ENCODE measurements at places on chromosomes 5 and 9.

- DNase-seq: peak; percentile 28
Observed at GRCh38 chr9:2621722-2622460, at the start of gene VLDLR. TSS of gene VLDLR (plus strand) at chr9:2621787. CDS start at chr9:2622190, 403 bp downstream.

- no peak for DNase-seq
Observed at GRCh38 chr5:57028161-57028560, 76.2 kb upstream of the MIER3 start.

- no peak for DNase-seq
Observed at GRCh38 chr5:42811591-42812446, at the start of gene SELENOP. TSS of gene SELENOP (minus strand) at chr5:42811892. CDS start at chr5:42808353, 3,539 bp downstream.

DNA sequence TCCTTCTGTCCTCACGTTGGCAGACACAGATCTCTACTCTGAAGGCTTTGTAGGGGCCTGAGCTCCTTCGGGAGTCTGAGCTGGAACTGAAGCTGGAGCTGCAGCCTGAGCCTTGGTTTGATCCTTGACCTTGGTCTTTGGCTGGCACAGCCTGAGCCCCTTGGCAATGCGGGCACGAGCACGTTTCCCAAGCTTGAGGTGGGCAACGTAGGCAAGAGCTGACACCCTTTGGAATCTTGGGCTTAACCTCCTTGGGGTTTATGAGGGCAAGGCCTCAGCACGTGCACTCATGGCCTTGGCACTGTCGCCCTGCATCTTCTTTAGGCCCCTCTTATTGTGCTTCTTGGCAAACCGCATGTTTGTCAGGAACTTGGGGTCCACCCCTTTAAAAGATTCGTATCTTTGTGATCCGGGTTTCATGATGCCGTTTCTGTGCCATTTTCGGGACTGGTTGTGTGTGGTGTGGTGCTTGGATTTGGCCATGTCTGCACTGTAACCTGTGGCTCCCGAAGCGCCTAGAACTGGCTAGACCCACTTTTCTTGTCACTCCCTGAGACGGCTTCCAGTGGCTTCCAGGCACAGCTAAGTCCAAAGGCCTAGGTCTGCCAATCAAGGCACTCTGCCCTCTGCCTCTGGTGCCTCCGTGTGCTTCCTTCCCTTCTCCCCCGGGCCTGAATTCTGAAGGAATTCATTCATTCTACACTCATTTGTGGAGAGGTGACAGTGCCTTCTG is 1.4 kb downstream of the SUSD1 start:
- no peak for DNase-seq

DNA sequence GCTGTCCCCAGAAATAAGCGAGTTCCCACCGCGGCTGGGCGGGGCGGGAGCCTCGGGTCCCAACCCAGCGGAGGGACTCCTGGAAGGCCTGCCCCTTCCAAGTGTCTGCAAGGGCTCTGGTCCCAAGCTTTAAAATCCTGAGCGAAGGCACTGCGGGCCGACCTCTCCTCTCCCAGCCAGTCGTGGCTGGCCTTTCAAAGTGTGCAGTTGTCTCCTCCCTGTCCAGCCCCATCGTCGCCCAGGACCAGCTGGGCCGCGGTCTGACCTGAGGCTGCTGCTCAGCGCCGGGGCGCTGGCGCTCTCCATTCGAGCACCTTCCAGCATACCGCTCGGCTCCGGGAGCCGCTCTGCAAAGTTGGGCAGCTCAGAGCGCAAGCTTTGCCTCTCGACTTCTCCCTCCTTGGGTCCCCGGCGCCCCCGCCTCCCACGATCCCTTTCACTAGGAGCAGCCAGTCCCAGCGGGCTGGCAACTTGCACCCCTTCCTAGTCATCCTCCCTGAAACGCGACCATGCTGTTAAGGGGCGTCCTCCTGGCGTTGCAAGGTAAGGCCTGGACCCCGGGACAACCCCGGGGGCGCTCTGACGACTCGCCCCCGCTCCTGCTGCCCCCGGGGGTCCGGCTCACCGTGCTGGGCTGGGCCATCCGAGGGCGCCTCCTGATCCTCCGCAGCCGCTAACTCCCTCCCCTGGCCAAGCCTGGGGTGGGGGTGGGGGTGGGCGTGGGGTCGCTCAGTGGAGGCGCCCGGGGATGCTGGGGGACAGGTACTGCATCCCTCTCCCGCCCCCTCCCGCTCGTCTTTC is at the start of gene MAMDC2:
Gene MAMDC2, plus strand, starts transcription at position 160 of the 801 bp plus-strand sequence. Its CDS starts 350 bp downstream, at position 510.
- DNase-seq: no peak

DNA sequence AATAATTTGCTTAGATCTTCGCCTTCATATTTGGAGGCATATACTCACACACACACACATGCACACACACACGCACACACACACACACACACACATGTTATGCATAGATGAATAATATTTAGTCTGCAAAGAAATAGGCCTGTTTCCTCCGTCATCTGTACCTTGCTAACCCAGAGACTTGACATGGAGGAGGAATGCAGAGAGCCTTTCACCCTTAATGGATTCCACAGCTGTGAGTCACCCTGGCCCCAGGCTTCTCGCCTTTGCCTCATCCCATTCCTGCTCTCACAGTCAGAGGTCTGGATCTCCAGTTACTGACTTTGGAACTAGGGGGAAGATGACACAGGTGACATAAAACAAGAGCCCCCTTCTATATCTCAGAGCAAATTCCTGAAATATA is 29.7 kb downstream of the ZNF462 start:
- DNase-seq: no peak

DNA sequence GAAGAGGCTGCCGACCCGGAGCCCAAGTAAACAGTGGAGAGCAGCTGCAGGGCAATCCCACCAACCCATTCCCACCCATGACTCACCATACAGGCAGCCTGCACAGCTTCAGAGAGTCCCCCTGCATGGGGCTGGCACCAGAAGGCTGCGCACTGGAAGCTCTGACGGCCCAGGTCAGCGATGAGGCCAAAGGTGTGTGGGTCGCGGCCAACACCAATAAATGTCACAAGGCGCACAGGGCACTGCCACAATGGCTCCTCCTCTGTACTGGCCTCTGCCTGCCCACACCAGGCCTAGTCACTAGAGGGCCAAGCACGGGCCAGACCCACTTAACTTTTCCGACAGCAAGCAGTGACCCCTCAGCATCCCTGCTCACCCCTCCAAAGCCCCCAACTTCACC is 3.0 kb upstream of the SRA1 start:
- DNase-seq: no peak

DNA sequence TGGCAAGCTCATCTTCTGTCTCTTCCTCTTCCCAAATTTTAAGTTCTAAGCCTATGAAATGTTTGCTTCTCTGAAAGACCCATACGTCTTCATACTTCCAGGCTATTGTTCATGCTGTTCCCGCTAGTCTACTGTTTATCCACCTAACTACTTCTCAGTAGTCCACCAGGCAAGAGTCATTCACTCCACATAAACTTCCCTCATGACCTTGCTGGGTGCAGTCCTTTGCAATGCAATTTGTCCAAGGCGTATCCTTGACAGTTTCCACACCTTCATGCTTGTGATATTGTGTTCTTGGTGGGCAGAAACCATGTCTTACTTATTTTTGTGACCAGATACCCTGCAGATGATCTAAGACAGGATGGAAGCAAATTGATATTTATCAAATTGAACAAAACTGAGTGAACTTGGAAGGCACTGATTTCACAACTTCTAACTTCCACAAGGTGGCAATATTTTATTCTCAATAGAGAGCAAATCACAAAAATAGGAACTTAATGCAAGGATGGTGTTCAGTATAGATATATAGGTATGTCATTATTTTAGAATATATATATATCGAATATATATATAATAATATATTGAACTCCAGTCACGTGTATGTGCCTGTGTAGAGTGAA is 30.3 kb downstream of the TYRP1 start:
- no peak for DNase-seq

GRCh38 chr5:135851915-135852845 is 17.7 kb downstream of the SLC25A48 start:
- DNase-seq: no peak

DNA sequence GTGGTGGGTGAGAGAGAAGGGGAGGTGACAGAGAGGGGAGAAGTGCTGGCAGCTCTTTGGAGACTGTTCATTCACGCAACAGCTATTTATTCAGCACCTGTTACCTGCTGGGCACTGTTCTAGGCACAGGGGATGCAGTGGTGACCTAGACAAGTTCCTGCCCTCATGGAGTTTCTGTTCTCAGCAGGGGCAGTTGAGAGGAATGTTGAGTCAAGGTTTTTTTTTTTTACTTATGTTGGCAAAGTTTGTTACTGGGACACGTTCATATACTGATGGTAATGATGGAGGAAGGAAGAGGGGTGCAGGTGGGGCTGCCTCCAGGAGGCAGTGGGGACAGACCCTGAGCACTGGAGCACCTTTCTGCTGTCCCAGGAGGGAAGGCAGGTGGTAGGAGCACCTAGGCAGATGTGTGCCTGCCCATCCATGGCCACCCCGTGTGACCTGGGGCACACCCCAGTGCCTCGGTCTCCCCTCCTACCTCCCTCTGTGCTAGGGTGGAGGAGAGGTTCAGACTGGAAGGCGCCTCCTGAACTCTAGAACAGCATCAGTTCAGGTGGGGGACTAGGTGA is 49.4 kb upstream of the SLC25A51 start:
- DNase-seq: no peak

GRCh38 chr9:33436445-33436844 is 10.9 kb downstream of the AQP3 start:
- no peak for DNase-seq

DNA sequence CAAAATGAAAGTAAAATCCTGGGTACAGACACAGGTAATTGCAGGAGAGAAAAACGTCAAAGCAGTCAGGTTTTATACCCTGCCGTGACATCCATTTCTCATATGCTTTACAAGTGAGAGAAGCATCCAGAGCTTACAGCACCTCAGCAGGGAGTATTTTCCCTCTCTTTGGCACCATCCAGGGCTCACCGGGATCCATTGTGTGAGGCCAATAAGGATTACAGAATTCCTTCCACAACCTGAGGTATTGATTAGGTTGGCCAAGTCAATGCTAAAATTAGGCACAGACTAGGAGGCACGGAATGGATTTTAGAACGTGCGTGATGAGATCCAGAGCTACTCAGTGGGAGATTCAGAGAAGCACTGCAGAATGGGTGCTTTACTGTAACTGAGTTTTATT is 296.6 kb downstream of the FBXL7 start:
- DNase-seq: no peak

DNA sequence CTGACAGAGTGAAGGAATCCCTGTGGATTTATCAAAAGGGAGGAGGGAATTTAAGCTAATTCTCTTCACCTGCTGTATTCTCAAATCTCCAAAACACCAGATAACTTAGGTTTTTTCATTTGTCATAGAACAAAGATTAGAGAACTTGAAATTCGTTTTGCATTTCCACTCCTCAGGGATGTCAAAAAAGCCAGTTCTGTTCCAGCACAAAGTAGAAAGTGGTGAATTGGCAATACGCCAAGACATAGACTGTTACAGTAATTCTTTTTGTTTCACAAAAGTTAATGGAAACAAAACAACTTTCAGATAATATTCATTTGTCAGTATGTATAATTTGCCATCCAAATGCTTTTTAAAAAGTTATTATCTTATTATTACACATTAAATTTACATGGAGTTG is 15.0 kb downstream of the S1PR3 start:
- DNase-seq: no peak

GRCh38 chr5:115262011-115262320 is 711 bp downstream of the PGGT1B start:
- peak; percentile 1 for DNase-seq

- DNase-seq: no peak
Observed at GRCh38 chr5:169934990-169935389, 45.3 kb downstream of the INSYN2B start.

DNA sequence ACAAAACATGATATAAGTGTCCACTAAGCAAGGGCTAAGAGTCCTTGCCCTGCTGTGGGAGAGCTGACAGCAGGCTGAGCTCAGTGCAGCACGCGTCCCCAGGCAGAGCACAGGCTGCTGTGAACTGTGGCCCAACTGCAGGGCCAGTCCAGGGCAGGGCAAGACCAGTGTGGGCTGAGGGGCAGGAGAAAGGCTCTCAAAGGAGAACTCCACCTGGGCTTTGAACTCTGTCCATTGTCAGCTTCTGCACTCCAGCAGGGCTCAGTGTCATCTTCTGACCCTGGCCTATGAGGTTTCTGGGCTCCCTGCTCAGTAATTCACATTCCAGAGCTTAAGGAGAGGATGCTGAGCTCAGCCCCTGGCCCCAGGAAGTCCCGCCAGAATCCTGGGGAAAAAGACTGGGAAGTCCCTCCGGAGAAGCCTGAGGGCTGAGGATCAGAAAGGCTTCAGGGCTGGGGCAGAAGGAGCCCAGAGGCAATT is 37.4 kb downstream of the LHFPL2 start:
- DNase-seq: no peak

DNA sequence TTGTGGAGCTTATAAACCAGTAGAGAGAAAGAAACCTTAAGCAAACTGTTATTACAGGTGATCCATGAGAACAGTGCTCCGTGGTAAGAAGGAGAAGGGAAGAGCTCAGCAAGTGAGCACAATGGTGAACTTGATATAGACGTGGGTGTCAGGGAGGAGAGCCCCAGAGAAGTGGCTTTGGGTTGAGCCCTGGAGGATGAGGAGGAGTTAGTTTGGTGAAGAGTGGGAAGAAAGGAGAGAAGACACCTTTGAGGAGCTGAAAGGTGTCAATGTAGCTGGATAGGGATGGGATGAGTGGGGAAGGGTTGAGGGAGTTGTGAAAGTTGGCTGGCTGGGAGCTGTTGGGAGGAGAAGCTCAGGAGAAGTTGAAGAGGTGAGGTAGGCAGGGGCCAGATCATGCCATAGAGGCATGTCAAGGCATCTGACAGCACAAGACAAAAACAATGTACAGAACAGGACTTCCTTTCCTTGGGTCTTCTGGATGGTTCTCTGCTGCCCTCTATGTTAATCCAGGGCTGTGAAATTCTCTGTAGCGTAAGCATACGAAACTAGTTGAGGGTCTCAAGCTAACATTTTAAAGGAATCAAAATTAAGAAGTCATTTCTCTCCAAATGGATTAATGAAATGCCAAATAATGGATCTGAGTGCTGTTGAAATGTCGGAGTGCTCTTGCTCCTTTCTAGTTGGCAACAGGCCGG is 501.9 kb downstream of the KDM4C start:
- no peak for DNase-seq

GRCh38 chr5:132622608-132623007 is 35.4 kb upstream of the IL13 start:
- DNase-seq: no peak

- no peak for DNase-seq
Observed at GRCh38 chr5:8137941-8138550, 269.1 kb downstream of the MTRR start.

DNA sequence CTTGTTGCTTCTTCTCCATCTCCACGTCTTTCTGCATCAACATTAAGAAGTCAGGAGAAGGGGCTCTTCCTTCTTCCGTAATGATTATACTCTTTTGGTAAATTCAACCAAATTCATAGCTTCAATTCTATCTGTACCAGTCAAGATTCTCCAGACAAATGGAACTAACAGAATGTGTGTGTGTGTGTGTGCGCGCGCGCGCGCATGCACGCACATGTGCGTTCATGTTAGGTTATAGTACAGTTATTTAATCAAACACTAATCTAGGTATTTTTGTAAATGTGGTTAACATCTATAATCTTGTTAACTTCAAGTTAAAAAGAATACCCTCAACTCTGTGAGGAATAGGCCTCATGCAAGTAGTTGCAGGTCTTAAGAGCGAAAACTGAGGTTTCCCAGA is 150.3 kb upstream of the TAS2R1 start:
- no peak for DNase-seq

DNA sequence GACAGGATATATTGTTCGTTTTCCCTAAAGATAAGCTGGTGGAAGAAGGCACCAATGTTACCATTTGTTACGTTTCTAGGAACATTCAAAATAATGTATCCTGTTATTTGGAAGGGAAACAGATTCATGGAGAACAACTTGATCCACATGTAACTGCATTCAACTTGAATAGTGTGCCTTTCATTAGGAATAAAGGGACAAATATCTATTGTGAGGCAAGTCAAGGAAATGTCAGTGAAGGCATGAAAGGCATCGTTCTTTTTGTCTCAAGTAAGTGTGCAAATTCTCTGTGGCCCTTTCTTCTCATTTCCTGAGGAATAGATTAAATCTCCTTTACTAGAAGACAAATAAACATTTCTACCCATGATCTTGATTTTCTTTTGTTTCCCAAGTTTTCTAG is 38.0 kb downstream of the OSMR start:
- no peak for DNase-seq

Measured in GM19239 (cell line).